ENCODE measurements at places on chromosomes 6 and 20.
A peak's percentile ranks its signal among the peaks of the same experiment; 100 is the strongest.

DNA sequence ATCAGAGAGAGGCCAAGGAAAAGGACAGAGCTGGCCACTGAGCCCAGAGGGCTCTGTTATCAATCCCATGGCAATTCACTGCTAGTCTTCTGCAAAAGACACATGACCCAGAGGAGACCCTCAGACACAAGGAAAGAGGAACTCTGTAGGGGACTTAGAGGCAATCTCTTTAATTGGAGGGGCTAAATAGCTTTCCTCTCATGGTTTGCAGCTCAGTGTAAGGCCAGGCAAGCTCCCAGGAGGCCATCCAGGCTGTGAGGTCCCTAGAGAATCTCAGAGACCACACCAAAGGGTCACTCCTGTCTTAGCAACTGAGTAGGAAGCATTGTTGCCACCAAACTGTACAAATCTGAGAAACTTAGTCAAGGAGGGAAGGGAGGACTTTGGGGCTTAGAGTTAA lies 10.0 kb upstream of the HLA-DOA start:
- peak overlapping the region; percentile 88 for H3K4me3 ChIP-seq
- H3K36me3 ChIP-seq, result no peaks in the 10 kb centered on the region
- H3K4me1 ChIP-seq, result peaks cover 78% of the 10 kb centered on the region

DNA sequence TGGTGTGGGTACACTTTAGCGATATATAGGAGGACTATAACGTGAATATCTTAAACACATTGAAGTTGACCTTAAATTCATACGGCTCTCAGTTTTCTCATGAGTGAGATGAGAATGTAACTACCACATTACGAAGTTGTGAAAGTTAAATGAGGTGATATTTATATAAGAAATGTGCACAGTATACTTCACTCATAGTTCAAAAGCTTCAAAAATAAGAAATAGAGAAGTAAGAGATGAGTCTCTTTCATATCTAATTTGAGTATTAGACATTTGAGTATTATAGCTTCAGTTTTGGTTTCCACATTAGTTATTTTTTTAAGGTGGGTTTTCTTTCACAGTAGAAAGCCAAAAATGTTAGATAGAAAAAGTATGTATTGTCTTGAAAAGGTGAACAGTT lies 183.3 kb downstream of the NKAIN2 start:
- H3K27ac ChIP-seq, result no peak overlapping the region
- no peak for DNase-seq
- H3K27me3 ChIP-seq, result no peaks in the 10 kb centered on the region

DNA sequence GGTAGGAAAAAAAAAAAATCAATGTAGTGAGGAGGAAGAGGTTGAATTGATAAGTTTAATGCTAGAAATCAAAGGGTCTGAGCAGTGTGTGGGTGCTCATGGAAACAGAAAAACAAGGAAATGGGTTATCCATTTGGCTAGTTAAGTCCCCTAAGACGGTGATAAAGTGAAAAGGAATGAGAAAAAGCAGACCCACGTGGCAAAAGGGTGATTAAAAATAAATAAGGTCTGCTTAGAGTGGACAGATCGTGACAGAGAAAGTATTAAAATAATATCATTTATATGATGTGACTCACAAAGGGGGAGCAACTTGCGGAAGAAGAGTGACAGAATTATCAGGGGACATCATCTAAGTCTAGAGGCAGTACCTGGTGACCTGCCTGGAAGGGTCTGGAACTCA lies 251.7 kb upstream of the THEMIS start:
- DNase-seq, result no peak
- no peaks in the 10 kb centered on the region for H3K27me3 ChIP-seq
- H3K4me3 ChIP-seq, result no peak overlapping the region
- no peak overlapping the region for H3K27ac ChIP-seq
- H3K4me1 ChIP-seq, result peaks cover 5% of the 10 kb centered on the region

- H3K4me1 ChIP-seq, result peaks cover 10% of the 10 kb centered on the region
- H3K27ac ChIP-seq, result no peak overlapping the region
- no peaks in the 10 kb centered on the region for H3K27me3 ChIP-seq
- no peak overlapping the region for H3K4me3 ChIP-seq
- H3K36me3 ChIP-seq, result no peaks in the 10 kb centered on the region
- DNase-seq, result no peak
Observed at GRCh38 chr20:62308102-62308822, 5.5 kb downstream of the ADRM1 start.

- no peak for DNase-seq
- peaks cover 77% of the 10 kb centered on the region for H3K27me3 ChIP-seq
- peaks cover 7% of the 10 kb centered on the region for H3K36me3 ChIP-seq
- H3K4me1 ChIP-seq, result peaks cover 3% of the 10 kb centered on the region
Observed at GRCh38 chr6:99613705-99614429, 7.2 kb downstream of the PRDM13 start.

DNA sequence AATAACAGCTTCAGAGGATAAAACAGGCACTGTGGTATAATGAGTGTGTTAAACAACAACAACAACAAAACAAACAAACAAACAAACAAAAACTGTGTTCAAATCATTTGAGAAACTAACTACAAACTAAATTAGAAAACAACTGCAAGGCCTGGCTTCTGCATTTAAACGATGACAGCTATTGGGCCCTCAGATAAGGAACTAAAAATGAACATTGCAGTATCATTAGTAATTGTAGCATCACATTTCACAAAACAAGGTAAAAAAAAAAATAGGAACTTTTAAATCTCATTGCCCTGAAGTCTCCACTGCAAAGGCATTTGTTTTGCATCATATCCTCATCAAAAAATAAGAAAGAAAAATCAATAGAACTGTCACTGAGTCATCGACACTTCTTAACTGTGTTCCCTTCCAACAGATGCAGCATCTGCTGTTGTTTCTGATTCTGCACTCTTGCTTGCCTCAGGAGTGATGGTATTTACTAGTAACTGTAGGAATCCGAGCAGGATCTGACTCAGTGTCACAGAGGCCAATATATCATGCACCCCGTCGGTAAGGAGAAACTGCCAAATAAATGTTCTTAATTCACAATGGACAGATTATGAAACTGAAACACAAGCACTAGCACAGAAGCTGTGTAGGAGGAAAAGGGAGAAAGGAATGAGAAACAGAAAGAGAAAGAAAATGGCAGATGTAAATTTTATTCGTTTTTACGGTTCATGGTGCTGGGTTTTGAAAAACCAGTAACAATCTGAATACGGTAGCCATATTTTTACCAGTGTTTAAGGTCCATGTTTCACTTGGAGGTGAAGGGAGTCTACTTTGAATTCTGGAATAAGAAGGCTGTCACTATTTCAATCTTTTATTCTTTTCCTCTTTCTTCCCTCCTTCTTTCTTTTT lies 365.7 kb upstream of the EPHA7 start:
- no peaks in the 10 kb centered on the region for H3K36me3 ChIP-seq
- no peak overlapping the region for H3K27ac ChIP-seq
- no peaks in the 10 kb centered on the region for H3K4me1 ChIP-seq
- no peak for DNase-seq

DNA sequence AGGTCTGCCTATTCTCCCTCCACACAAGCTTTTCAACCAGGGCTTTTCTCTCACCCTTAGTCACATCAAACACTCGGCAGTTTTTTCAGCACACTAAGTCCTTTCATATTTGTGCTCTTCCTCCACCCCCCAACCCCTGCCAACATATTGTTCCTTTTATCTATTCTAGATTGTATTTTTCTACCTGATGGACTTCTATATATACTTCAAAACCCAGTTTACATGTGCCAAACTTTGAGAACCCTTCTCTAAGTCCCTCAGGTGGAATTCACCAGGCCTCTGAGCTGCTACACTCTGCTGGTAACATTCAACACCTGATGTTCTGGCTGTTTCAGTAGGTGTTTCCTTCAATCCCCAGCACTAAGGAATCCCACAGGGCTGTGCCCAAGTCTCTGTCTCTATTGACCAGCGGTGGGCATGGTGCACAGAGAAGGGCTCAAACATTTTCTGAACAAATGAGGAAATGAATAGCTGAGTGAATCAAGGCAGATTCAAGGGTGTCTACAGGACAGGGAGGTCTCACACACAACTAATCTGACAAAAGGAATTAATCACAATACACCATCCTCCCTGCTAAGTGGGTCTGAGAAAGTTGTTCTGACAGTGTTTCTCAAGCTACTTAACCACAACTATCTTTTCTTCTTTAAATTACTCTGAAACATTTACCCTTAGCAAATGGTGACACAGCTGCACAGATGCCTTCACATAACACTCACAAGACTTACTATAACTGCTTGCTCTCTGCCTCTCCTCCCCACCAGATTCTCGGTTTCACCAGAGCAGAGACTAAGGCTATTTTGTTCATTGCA lies 166.5 kb downstream of the TSHZ2 start:
- no peak overlapping the region for H3K27ac ChIP-seq
- no peaks in the 10 kb centered on the region for H3K4me1 ChIP-seq

GRCh38 chr6:148795563-148795962 lies 48.7 kb downstream of the UST start:
- H3K4me1 ChIP-seq, result peaks cover 43% of the 10 kb centered on the region
- H3K36me3 ChIP-seq, result no peaks in the 10 kb centered on the region
- H3K27ac ChIP-seq, result no peak overlapping the region
- H3K4me3 ChIP-seq, result no peak overlapping the region
- no peak for DNase-seq

- no peaks in the 10 kb centered on the region for H3K4me1 ChIP-seq
- DNase-seq, result no peak
- no peak overlapping the region for H3K27ac ChIP-seq
Observed at GRCh38 chr6:79646006-79646405, 14.9 kb downstream of the SH3BGRL2 start.

GRCh38 chr6:56729719-56730118 lies 87.0 kb upstream of the DST start:
- no peaks in the 10 kb centered on the region for H3K36me3 ChIP-seq
- no peaks in the 10 kb centered on the region for H3K27me3 ChIP-seq
- DNase-seq, result no peak
- no peak overlapping the region for H3K27ac ChIP-seq
- no peaks in the 10 kb centered on the region for H3K4me1 ChIP-seq

DNA sequence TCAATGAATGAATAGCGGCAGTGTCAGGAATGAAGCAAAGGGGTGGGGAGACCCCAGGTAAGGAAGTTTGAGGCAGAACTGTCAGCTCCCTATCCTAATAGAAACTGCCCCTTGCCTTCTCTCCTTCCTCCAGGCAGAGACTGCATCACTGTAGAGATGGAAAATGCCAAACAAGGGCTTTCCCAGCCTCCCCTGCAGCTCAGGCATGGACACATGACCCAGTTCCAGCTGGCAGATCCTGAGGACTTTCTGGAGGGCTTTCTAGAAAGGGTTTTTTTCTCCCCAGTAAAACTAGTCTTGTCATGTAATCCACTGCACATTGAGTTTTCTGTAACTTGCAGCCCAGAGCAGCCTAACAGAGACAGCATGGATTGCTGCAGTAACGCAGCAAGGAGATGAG lies 17.9 kb upstream of the PNPLA1 start:
- peaks cover 5% of the 10 kb centered on the region for H3K36me3 ChIP-seq
- H3K27ac ChIP-seq, result no peak overlapping the region
- no peak for DNase-seq
- no peak overlapping the region for H3K4me3 ChIP-seq

GRCh38 chr6:165487347-165487746 lies 175.7 kb downstream of the PDE10A start:
- H3K36me3 ChIP-seq, result no peaks in the 10 kb centered on the region
- no peak overlapping the region for H3K4me3 ChIP-seq
- no peak overlapping the region for H3K27ac ChIP-seq
- H3K4me1 ChIP-seq, result no peaks in the 10 kb centered on the region
- DNase-seq, result no peak

DNA sequence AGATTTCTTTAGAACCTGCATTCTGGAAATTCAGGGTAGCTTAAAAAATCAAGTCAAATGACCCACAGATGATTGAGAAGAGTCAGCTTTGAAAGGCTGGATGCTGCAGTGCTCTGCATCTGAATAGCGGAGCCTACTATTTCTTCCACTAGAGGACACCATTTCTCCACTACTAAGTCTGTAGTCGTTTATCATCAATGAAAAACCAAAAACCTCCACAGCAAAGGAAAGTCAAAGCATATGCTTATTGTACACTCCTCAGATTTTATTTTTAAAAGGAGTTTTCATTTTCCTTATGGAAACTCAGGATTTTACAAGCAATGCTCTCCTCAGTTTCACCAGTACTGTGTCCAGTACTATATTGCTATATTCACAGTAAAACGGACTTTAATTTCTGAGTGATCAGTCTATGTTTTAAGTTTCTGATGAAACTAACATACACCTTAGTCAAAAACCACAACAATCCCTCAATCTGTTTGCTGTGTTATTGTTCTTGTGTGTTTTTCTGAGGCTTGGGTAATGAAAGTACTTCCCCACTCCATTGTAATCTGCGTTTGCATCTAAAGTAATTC lies 50.5 kb upstream of the ENPP5 start:
- no peak overlapping the region for H3K4me3 ChIP-seq
- DNase-seq, result peak; percentile 44
- no peak overlapping the region for H3K27ac ChIP-seq
- no peaks in the 10 kb centered on the region for H3K27me3 ChIP-seq
- H3K36me3 ChIP-seq, result no peaks in the 10 kb centered on the region

- peaks cover 15% of the 10 kb centered on the region for H3K4me1 ChIP-seq
- no peak overlapping the region for H3K27ac ChIP-seq
- no peak overlapping the region for H3K4me3 ChIP-seq
- no peak for DNase-seq
- H3K27me3 ChIP-seq, result peaks cover 63% of the 10 kb centered on the region
Observed at GRCh38 chr6:18276610-18277236, 12.4 kb upstream of the DEK start.

DNA sequence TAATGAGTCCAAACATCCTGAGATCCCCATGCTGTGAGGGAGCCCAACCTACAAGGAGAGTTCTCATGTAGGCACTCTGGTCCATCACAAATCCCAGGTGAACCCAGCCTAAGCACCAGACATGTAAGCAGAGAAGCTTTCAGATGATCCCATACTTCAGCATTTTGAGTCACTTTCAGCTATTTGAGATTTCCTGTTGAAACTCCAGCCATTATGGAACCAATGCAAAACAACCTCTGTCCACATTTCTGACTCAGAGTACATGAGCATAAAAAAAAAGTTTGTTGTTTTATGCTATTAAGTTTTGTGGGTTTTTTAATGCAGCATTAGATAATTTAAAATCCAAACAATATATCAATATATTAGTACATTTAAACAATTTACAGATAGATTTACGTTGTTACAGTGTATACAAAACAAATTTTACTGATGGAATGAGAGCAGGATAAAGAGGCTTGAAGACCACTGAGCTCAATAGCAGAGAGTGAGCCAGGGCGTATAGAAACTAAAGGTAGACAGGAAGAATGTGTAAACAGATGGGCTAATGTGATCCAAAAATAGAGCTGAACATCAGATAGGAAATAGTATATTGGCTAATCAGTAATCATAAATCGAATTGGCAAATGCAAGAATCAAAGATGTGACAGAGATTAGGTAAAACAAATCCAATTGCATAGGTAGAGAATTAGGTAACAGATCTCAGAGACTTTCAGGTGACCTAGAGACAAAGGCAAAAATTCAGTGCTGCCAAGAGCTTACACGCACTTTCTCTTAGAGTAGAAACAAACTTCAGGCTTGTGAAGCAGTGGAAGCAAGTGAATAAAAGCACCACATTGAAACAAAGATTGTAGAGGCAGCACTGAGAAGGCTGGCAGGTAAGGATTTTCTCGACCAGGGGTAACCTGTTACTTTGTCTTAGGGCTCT lies 36.2 kb upstream of the PLCB1 start:
- no peak overlapping the region for H3K4me3 ChIP-seq
- H3K27me3 ChIP-seq, result peaks cover 7% of the 10 kb centered on the region
- no peaks in the 10 kb centered on the region for H3K36me3 ChIP-seq
- no peak overlapping the region for H3K27ac ChIP-seq
- DNase-seq, result no peak
- H3K4me1 ChIP-seq, result no peaks in the 10 kb centered on the region

- no peak overlapping the region for H3K27ac ChIP-seq
- H3K4me1 ChIP-seq, result peaks cover 5% of the 10 kb centered on the region
- no peak for DNase-seq
- no peaks in the 10 kb centered on the region for H3K36me3 ChIP-seq
- peaks cover 14% of the 10 kb centered on the region for H3K27me3 ChIP-seq
Observed at GRCh38 chr20:2303673-2304072, 7.9 kb downstream of the TGM3 start.

Data from naive B cell (primary cell).